ENCODE measurements at places on chromosomes 12 and 14.
A peak's percentile ranks its signal among the peaks of the same experiment; 100 is the strongest.

- DNase-seq, result no peak
Measured at GRCh38 chr12:122413516-122414404, 8.7 kb downstream of the CLIP1 start.

GRCh38 chr12:2691345-2692071, 103.3 kb upstream of the FKBP4 start:
- DNase-seq, result no peak

GRCh38 chr14:105527381-105527825, 1.0 kb downstream of the TMEM121 start:
- no peak for DNase-seq

DNA sequence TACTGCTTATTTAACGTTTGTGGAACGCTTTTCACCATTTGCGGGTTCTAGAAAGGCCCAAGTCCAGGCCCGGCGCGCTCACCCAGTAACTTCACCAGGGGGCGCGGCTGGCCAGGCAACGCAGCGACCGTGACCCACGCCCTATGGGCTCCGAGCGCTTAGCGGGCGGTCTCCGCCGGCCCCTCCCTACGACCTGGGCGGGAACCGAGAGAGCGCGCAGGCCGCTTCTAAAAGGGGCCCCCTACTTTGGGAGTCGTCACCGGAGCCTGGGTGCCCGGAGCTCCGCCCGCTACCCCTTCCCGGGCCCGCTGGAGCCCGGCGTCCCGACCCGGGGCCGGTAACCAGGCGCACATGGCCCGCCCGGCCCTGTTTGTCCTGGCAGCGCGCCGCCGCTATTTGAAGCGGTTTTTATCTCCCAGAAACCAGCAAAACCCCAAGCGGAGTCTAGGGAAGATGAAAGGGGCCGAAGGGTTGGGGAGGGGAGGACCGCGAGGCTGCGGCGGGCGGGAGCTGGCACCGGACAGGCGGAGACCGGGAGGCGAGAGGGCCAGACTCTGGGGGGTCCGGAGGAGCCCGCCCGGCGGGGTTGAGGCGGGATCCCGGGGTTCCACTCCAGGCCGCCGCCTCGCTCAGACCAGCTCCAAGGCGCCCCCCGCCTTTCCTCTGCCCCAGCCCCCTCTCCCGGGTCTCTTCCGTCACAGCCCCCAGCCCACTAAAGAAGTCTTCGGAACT, 3.5 kb upstream of the AAAS start:
- DNase-seq, result peak; percentile 90

- DNase-seq, result no peak
Measured at GRCh38 chr12:55789893-55790292, 27.6 kb downstream of the SARNP start.

- no peak for DNase-seq
Measured at GRCh38 chr14:91742621-91743304, 10.9 kb upstream of the CATSPERB start.

GRCh38 chr12:58818546-58818945, 101.8 kb downstream of the LRIG3 start:
- peak; percentile 19 for DNase-seq

- no peak for DNase-seq
Measured at GRCh38 chr12:122740351-122740750, 9.7 kb upstream of the HCAR1 start.

- no peak for DNase-seq
Measured at GRCh38 chr12:58443273-58443980, 476.9 kb downstream of the LRIG3 start.

- no peak for DNase-seq
Measured at GRCh38 chr12:120902846-120903411, 1.2 kb downstream of the SPPL3 start.

DNA sequence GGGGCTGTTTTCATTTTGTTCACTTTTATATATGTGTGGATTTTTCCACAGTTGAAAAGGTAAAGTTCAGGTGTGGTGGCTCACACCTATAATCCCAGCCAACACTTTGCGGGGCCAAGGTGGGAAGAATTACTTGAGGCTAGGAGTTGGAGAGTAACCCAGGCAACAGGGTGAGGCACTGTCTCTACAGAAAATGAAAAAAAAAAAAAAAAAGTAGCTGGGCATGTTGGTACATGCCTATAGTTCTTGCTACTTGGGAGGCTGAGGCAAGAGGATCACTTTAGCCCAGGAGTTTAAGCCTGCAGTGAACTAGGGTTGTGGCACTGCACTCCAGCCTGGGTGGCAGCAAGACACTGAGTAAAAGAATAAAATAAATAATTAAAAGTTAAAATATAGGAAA, 326.5 kb downstream of the NAV3 start:
- DNase-seq, result no peak

- no peak for DNase-seq
Measured at GRCh38 chr12:92070864-92071445, 74.7 kb downstream of the BTG1 start.

- no peak for DNase-seq
Measured at GRCh38 chr12:123031171-123031845, 50.8 kb downstream of the ARL6IP4 start.

- DNase-seq, result peak; percentile 99
Measured at GRCh38 chr12:69534389-69534822, 50.9 kb upstream of the CCT2 start.

DNA sequence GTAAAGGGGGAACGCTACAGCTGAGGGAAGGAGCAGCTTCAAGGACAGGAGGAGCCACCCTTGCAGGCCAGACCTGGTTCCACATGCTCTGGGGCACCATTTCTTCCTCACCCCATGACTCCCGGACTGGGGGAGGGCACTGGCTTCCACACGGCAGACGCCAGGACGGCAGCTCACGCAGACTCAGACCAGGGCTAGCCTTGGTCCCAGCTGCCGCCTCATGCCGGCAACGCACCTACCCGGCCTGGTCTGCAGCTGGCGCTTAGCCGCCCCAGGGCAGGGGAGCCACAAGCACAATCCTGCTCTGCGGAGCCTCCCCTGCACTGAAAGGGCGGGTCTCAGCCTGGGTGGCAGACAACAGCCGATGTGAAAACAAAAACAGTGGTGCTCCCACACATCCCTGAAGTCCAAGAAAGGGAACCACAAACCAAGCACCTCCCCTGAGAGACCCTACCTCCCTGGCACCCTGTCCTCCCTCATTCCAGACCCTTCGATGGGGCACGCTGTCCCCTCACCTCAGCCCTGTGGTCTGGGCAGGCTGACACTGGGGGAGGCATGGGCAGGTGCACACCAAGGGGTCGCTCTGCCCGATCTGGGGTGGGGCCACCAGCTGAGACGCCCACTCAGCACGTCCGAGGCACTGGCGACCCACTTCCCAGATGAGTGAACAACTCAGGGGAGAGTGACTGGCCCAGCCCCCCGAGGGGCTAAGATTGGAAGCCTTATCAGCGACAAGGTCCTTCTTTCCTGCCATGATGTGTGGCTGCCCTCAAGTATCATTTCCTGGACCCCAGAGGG, 65.0 kb downstream of the CHGA start:
- no peak for DNase-seq

DNA sequence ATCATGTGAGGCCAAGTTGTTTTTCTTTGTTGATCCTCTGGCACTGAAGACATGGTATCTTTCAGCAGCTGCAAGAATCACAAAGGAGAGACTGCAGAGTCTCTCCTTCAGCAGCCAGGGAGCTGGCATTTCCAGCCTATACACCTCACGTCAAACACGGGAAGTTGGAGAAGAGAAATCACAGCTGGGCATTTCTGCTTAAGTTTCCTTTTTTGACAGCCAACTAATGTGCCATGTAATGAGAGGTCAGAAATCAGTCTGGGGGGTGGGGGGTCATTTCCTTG, 28.3 kb downstream of the PHLDA1 start:
- DNase-seq, result no peak

GRCh38 chr14:88987516-88987915, 163.1 kb downstream of the TTC8 start:
- DNase-seq, result no peak

DNA sequence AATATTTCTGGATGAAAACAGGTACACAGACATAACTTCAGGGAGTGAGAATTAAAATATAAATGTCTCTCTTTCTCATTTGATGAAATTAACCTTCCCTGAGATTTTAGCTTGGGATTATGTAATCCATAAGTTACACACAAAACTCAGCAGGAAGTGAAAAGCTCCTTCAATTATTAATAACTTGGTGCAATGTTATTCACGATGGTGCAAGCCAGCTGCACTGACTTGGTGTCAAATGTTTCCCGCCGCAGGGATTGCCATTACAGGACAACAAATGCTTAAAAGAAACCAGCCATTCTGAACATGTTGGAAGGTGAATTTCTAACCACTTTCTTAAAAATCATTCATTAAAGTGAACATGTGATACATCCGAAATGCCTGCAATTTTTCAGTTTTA, 250.4 kb downstream of the FOXN3 start:
- DNase-seq, result no peak

DNA sequence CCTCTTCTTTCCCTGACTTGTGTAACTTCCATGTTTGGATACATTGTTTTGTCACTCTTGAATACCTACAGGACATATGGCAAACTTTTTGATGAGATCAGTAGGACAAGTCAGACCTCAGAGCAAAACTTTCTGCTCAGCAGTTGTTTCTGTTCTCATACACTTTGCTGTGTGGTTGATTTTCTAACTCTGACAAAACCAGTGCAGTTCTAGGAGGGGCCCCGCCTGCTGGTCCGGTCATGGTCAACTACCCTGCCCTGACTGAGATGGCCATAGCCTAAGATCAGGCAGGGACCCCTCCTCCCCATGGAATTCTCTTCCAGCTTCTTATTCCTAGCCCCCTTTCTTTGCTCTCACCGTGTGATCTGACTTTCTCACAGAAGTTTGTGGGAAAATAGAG, 92.8 kb downstream of the OTOGL start:
- DNase-seq, result no peak

DNA sequence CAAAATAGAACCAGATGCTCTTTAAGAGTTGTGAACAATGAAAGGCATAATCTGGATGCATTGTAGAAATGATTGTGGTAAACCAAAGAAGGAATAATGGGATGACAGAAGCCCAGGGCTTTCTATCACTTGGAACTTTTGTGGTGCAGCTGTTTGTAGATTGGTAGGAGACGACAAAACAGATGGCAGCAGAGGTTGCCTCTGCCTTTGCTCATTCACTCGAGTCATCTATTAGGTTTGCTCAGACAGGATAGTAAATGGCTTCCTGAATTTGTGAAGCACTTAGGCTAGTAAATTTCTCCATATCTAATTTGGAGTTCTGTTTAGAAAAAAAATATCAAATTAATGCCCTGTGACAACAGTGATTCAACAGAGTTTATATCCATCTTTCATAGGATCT, 78.4 kb downstream of the FGD4 start:
- DNase-seq, result peak; percentile 44

DNA sequence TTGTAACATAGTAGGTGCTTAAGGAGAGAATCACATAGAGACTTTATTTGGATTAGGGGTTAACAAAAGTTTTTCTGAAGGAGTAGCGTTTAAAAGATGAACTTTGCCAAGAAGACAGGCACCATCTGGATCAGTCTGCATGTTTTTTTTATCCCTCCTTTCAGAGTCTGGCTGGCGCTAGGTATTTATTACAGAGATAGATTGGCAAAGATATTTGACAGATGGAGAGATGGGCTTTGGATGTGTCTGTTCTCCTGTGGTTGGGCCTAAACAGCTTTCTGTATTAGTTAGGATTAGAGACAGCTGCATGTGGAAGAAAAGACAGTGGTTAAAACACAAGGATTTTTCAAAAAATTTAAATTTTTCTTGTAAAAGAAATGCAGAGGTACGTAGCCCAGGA, 133.9 kb downstream of the C12orf75 start:
- DNase-seq, result no peak

GRCh38 chr12:109735051-109735521, 21.5 kb downstream of the FAM222A start:
- no peak for DNase-seq

Measured in astrocyte of the spinal cord (primary cell).